CD4-positive, alpha-beta T cell (primary cell): ENCODE measurements at places on chromosomes 7 and 10. TPM values are rescaled to one million over a fixed set of nuclear protein-coding genes. Genes with fewer than 3 reads are reported as not detected.

The GPRIN2 gene
- total RNA-seq: not detected

DNA sequence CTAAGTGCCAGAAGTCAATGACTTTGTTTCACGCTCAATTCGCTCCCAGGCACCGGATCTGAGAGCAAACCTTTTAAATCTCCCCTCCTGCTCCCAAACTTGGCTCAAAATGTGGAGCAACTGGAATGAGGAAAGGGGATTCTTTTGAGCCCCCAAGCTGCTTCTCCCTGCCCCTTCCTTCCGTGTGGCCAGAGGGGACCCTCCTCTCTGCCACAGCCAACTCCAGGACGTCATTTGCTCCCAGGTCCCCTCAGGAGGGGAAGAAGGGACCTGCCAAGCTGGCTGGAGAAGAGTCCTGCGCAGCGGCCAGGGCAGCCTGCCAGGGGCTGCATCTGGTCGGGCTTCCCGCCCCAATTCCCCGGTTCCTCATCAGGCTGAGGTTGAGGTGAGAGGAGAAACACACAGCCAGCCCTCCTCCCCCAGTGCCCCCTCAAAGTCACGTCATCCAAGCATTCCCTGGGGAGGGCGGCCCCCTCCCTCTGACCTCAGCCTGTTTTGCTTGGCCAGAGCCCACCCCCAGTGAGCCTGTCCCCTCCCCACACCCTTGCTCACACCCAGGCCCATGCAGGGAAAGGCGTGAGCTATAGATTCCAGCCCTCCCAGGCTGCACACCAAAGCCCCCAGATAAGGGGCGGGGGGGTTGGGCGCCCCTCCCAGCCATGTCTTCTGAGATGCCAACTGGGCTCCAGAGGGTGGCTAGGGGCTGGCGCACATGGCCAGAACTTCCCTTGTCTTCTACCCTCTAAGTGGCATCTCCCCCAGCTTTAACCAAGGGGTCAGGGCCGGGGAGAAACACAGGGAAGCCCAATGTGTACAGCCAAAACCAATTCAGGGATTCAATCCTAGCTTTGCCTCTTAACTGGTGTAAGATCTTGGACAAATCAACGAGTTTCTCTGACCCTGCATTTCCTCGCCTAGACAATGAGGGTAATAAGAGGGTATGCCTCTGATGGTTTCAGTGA, 35.0 kb downstream of the SH3PXD2A start:
- no peak for DNase-seq
- H3K27me3 ChIP-seq: peaks cover 5% of the 10 kb centered on the region
- no peaks in the 10 kb centered on the region for H3K4me1 ChIP-seq
- H3K4me3 ChIP-seq: no peak overlapping the region

- DNase-seq: no peak
- no peaks in the 10 kb centered on the region for H3K27me3 ChIP-seq
- no peak overlapping the region for H3K4me3 ChIP-seq
- no peaks in the 10 kb centered on the region for H3K4me1 ChIP-seq
- no peaks in the 10 kb centered on the region for H3K36me3 ChIP-seq
Observed at GRCh38 chr10:48461623-48462481, 143.0 kb downstream of the ARHGAP22 start.

DNA sequence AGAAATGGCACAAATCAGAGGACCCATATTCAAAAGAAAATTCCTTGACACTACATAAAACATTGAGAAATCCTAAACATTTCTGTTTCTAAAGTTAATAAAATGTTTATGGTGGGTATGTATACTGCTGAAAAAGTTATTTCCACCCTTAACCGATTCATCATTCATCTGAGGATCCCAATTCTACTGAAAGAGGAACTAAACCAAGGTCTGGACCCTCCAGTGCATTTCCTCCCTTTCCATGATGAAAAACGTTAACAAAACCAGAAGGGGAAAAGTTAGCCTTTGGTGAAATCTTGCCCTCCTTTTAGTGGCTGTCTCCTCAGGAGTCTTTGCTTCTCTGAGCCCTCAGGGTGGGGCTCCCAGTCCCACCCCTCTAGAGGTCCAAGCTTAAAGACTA, 144.5 kb upstream of the ASAH2 start:
- no peaks in the 10 kb centered on the region for H3K36me3 ChIP-seq
- H3K27ac ChIP-seq: no peak overlapping the region
- H3K4me3 ChIP-seq: no peak overlapping the region
- peaks cover 4% of the 10 kb centered on the region for H3K4me1 ChIP-seq
- H3K27me3 ChIP-seq: no peaks in the 10 kb centered on the region

GRCh38 chr10:117455346-117455745, 80.1 kb upstream of the PDZD8 start:
- H3K4me1 ChIP-seq: no peaks in the 10 kb centered on the region
- no peak overlapping the region for H3K4me3 ChIP-seq
- DNase-seq: no peak
- no peaks in the 10 kb centered on the region for H3K27me3 ChIP-seq
- no peak overlapping the region for H3K27ac ChIP-seq

The FAM25A gene
- total RNA-seq: not detected
